Right lobe of liver (tissue), 6 donors: ENCODE measurements at places on chromosomes 5 and 9.
A peak's percentile ranks its signal among the peaks of the same experiment; 100 is the strongest.

- no peak for DNase-seq
These were observed 82.8 kb upstream of the TLX3 start for GRCh38 chr5:171226096-171226754.

GRCh38 chr5:142387024-142387682 is 62.3 kb upstream of the SPRY4 start:
- no peak for DNase-seq

GRCh38 chr9:116198344-116198743 is 44.8 kb downstream of the PAPPA start:
- DNase-seq: no peak

DNA sequence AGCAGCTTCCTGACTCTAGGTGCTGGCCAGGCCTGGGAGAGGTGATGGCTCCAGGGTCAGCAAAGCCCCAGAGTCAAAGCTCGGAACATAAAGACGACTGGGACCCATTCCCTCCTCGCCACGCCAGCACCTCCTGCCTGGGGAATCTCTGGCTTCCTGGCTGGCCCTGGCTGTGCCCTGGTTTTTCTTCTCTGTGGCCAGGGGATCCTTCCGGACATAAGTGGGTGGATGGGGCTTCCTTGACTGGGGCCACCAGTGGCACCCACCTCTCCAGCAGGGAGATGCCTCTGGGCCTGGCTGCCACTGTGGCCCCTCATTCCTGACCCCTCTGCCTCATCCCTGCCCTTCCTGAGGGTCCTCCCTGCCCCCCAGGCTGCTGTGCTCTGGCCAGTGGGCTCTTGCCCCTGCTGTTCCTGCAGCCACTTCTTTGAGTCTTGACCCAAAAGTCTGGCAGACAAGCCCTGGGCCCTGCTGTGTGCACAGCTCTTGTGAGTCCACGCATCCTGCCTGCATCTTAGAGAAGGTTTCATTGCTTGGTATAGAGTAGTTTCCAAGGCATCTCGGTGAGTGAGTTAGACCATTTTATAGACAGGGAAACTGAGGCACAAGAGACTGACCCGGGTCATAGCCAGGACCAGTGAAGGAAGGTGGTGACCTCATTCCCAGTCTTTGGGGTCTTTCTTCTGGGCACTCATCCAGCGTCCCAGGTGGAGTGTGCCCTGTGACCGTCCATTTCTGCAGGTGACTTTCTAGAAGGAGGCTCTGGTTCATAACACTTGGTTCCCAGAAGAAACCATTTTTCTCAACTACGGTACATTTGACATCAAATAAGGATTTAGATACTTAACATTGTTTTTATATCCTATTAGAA is 17.3 kb upstream of the LPCAT1 start:
- DNase-seq: peak; percentile 7

DNA sequence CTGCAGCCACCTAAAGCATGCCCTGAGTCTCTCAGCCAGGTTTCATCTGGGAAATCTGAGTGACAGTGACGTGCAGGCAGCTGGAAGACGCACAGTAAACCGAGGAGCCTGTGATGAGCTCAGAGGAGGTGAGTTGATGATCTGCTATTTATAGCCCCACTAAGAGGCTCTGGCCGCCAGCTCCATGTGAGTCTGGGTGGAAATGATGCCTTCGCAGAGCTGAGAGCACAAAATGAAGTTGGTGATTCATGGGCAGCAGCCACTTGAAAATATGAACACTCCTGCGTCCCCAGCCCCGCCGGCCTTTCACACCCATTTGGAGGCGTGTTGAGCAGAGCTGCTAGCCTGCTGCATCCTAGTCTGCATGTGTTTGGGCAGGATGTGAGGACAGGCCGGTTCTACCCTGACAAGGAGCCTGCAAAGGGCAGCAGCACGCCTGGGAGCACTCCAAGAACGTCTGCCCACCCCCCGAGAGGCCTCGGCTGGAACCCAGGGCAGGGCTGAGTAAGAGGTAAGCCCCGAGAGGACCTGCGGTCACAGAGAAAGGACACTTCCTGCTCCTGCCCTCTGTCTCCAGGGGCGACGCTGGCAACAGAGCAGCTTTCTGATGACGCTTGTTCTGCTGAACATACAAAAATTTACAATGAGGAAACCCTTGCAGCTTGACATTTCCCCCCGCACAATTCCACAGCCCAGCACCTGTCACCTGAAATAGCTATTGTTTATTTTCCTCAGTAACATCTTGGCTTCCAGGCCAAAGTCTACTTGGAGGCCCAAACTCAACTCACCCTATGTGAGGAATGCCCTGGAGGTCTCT is 25.1 kb upstream of the CDKN2AIPNL start:
- peak; percentile 88 for DNase-seq

DNA sequence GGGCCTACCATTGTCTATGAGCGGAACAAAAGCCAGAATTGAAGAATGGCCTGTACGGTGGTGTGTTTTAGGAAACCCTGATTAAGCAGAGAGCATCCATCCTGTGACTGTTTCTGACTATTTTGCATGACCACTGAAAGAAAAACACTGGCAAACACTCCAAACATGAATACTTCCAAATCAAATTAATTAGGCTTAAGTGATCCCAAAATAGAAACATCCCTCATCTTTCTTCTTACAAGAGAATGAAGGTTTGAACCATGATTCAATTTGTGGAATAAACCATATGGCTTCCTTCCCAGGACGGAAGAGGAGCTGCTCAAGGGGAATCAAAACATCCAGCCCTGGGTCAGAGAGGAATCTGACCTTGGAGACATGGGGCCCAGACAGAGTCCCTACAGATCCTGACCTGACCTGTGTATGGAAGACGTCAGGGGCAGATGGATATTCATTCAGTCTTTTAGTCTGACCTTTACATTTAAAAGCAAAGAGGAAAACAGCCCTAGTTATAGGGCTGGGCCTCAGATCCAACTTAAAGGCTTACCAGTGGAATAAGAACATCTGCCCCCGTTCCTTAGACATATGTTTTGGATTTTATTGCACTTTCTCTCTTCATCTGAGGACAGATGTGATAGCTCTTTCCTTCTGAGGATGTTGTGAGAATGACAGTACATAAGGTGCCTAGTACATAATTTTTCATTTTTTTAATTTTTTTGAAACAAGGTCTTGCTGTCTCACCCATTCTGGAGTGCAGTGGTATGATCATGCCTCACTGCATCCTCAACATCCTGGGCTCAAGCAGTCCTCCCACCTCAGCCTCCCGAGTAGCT is 17.6 kb upstream of the RECK start:
- DNase-seq: no peak

DNA sequence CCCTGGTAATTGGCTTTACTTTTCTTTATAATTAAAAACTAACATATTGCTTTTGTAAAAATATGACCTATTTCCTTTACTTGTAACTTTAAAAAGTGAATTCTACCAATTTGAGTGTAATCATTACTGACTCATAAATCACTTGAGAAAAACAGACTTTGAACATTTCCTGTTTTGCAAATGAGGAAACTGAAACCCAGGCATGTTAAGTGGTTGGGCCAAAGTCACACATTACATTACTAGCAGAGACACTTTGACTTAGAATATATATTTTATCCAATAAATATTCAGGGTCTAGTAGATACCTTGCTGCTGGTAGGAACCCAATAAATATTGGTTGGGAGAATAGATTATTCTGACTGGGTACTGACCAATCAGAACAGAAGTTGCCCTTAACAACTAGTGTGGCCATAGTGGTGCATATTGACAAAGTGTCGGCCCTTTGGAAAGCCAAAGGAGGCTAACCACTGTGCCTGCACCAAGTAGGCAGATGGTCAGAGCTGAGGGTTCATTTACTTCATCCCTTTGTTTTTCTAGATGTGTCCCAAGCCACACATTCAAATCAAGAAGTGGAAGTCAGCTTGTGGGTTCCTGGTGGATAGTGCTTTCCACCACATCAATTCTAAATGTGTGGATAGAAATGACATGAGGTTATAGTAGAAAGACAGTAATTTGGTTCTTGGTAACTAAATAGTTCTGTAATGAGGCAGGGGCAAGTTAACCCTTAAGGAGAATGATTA is 365.1 kb upstream of the RIOK2 start:
- DNase-seq: no peak

- DNase-seq: no peak
These were observed 32.8 kb downstream of the TUT7 start for GRCh38 chr9:86321373-86321772.

DNA sequence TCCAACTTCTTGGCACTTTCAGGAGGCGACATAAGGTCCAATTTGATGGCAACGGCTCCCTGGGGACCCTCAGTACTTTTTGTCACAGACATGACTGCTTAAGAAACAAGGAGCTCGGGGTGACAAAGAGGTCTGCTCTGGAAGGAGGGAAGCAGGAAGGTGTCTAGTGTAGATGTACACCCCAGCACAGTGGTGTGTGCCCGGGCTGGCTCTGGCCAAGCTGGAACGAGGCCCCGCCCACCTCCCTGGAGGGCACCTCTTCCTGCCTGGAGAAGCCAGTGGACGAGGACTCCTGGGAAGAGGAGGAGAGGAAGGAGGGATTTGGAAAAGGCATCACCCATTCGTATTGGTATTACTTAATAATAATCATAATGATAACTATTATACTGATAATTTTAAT is at the start of gene SLC36A2:
TSS of gene SLC36A2 (minus strand) at position 191 of the 400 bp plus-strand sequence. CDS start at position 92, 99 bp downstream.
- DNase-seq: no peak

GRCh38 chr5:73096239-73096575 is 24.2 kb upstream of the TMEM171 start:
- no peak for DNase-seq

DNA sequence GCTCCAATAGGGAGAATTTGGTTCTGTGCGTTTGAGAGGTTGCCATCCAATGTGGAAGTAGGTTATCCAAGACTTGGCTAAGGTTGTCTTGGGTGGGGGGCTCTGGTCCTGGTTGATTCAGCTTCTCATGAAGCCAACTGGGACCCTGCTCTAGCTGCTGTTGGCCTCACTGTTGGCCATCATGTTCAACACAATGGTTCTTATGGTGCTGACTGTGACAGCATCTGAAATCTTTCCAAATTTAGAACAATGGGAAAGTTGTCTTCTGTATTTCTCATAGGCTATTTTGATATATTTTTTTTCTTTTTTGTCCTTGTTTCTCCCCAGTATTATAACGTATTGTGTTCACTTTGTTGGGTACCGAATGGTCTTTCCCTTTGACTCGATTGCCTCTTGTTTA is 71.9 kb downstream of the GDNF start:
- DNase-seq: no peak

GRCh38 chr5:148626081-148626613 is 28.2 kb downstream of the HTR4 start:
- no peak for DNase-seq

DNA sequence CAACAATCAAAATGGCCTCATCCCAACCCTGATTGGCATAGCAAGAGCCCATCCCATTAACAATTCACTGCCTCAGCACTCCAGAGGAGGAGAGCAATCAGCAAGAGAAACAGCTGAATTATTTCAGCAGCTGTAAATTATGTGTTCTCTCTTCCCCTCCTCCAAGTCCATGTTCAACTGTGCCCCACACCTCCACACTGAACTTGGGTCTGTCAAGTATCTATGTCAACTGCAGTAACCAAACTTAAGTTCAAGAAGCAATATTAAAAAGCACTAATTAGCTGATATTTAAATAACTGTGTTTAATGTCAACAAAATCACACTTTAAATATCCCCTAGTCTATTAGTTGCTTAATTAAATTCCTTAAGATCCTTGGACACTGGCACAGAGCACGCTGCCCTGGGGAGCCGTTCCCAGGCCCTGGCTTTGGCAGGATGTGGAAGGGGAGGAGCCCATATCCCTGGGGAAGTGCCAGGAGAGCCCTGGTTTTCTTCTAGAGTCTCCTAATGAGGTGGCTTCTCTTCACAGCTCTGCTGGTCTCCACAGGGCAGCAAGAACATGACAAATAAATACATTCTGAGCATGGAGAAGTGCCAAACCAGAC is 50.6 kb downstream of the SIL1 start:
- DNase-seq: peak; percentile 81

DNA sequence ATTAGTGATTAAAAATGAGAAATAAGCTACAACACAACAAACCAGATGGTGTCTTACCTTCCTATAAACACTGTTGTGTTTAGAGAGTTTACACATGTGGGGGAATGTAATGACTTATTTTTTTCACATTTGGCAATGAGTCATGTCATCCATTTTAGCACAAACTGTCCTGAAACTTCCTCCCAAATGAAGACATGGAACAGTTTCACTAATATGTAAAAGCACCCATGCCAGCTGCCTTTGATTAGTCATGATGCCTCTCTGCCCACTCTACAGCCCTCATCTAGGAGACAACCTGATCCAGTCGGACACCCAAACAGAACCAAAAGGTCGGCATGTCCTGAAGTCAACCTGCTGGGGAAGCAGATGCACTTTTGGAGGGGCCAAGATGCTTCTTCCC is 98.2 kb downstream of the SEMA5A start:
- no peak for DNase-seq

GRCh38 chr9:137277329-137278041 is at the start of gene TOR4A:
Gene TOR4A, plus strand, starts transcription at chr9:137277726. Its CDS starts 964 bp downstream, at chr9:137278690.
- DNase-seq: peak; percentile 84

- DNase-seq: peak; percentile 58
These were observed 1.2 kb downstream of the MAP1B start for GRCh38 chr5:72108202-72109061.

DNA sequence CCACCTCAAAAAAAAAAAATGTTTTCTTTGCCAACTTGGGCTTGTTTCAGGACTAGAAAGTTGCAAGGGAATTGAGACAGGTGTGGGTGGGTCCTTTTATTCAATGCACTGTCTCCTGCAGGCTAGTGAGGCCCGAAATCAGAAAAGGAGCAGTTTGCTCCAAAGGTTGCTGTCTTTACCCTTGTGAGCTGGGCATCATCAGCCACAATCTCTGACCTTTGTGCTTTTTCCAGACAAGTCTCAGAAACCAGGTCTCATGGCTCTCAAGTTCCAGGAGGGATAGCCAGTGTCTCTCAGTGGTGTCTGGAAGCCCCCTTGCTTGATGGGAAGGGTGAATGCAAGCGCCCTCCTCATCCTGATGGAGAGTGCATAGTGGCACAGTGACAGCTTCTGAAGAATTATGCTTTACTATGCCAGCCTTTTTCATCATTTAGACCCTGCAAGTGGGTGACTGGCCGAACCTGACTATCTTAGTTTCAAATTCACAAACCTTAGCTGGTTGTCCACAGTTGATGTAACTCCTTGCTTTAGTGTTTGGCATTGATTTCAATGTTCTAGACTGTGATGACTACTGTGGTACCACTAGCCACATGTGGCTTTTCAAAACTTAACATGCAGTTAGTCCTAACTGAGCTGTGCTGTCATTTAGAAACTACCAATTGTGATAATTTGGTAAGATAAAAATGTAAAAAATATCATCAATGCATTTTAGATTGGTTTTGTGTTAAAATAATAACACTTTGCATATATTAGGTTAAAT is 468.6 kb downstream of the GADD45G start:
- no peak for DNase-seq
